ENCODE measurements at places on chromosomes 7 and 10.
A peak's percentile ranks its signal among the peaks of the same experiment; 100 is the strongest.

DNA sequence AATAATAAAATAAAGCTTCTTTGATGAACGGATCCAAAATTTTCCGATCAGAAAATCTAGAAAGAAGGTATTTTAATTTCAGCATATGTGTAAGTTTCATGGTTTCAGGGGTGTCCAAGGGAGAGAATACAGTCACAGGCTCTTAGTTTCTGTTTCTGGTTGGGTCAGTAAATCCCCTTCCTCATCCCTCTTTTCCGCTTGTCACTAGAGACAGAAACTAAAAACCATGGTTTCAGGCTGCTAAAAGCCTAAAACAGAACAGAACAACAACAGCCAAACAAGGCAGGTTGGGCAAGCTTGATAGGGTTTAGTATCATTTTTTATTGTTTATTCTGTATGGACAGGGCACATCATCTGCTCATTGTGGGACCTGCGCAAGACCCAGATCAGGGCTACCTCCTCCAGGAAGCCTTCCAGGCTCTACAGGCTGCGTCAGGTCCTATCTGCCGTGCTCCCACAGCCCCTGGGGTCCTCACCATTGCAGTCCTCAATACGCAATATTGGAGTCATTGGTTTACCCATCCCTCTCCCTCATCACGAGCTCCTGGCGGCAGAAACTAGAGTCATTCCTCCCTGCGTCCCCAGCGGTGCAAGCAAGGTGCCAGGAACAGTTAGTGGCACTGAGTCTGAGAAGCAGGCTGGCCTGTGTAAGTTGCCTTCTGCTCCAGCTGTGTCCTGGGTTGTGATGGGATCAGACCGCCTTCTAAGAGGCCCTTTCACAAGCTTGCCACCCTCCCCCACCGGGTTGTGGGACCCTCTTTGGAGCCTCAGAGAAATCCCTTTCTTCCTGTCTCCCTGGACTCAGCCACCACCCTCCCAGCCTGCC lies 70.2 kb upstream of the CUX1 start:
- DNase-seq, result no peak

DNA sequence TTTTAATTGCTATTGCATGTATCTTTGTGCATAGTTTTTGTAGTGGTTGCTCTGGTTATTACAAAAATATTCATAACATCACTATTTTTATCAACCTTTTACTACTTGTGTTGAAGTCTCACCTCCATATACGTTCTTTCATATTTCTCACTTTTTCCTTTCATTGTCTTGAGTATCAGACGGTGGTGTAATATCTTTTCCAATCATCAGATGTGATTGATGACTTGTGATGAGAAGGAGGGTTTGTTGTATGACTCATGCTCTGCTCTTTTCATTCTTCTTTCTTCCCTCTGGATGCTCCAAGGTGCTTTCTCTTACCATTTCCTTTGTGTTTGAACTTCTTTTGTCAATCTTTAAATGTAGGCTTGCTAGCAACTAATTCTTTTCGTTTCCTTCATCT lies 310.2 kb downstream of the TNS3 start:
- DNase-seq, result no peak

DNA sequence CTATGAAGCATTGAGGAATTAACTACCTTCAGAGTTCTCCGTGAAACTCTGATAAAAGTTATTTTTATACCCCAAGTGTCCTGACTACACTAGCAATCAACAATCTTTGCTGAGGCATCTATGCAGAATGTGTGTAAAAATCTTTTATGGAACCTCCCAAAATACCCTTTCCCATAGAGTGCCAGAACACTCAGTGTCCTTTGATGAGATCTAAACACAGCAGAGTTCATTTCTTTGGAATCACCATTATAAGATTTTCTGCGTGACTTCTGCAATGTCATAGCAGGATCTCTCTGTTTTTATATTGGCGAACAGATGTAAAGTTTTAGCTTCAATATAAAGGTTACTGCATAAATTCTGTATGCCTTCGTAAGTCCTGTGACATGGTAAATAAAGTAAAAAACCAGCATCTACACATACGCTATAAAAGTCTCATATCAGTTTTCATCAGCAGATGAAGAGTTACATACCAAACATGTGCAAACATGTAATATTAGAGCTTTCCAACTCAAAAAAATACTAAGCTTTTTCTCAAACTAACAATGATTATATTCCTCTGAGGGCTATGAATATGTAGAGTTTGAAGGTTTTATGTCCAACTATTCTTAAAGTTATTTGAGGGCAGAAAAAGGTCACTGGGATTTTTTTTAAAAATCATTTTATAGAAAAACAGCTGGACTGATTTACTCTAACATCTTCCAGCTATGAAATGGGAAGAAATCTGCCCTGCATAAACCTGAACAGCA lies 67.2 kb downstream of the SKIDA1 start:
- DNase-seq, result no peak

GRCh38 chr7:1618475-1618874 lies 48.6 kb upstream of the PSMG3 start:
- DNase-seq, result no peak

DNA sequence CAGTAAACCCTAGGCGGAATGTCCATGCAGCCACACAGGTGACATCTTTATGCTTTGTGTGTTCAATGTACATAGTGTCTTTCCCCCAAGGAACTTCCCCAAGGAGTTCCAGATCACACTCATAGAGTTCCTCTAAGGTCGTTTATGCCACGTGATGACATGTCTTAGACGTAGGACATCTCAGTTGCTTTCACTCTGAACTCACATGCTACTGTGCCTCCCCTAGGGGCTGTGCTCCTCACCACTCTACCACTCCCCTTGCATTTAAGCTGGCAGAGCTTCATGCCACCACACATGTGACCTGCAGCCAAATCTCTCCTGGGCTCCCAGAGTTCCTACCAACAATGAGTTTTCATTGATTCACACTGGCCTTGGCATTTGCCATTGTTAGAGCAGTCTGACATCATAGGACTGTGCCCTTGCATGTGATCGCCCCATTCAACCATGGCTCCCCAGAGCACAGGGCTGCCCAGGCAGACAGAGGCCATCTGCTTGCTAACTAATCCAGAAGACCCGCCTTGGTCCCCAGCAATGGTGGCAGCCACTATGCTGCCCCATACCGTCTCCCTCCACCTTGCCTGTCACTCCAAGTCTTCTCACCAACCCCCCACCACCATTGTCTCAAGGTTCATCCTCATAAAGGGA lies 95.3 kb upstream of the MACROH2A2 start:
- no peak for DNase-seq

- DNase-seq, result no peak
Measured at GRCh38 chr7:38890597-38890996, 18.4 kb downstream of the VPS41 start.

GRCh38 chr10:49115015-49115795 lies at the start of gene VSTM4:
TSS of gene VSTM4 (minus strand) at chr10:49115522. CDS start at chr10:49115485, 37 bp downstream.
- DNase-seq, result peak; percentile 39

Data from hematopoietic multipotent progenitor cell (in vitro differentiated cells).